Cortex of kidney (tissue), 1 donor: ENCODE measurements at places on chromosomes 3 and 15.

- no peak for DNase-seq
These were observed 23.8 kb upstream of the SIAH2 start for GRCh38 chr3:150786791-150787190.

DNA sequence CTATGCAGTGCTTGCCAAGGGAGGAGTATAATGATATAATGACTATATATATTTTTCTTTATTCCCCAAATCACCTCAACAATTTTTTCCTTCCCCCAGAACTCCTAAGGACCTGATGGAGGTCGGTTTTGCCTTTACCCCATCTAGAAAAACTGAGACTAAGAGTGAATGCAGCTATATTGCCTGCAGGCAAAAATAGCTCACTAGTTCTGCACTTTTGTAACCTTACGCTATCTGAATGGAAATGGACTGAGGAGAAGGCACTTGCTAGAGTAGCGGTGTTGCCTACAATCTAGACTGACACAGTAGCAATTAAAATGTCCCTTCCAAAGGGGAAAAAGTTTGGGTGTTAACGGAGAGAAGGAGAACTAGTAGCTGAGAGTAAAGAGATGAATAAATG, 379.5 kb upstream of the SEMA6D start:
- DNase-seq = no peak

- no peak for DNase-seq
These were observed 158.6 kb downstream of the THSD4 start for GRCh38 chr15:71273731-71274447.

DNA sequence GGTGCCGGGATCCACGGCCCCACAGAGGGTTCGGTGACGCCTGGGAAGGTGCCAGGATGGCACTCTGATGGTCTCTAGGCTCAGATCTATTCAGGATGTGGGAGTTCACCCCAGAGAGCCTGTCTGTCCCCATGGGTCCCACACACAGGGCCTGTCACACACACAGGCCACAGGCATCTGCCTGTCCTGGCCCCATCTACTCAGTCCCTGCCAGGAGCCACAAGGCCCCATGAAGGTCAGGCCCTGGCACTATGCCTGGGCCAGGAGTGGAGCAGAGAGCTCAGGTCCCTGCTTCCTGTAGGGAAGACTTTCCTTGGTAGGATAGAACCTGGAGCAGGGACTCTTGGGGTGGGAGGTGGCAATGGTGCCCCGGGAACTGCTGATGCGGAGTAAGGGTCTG, 49.0 kb upstream of the FURIN start:
- DNase-seq = no peak

DNA sequence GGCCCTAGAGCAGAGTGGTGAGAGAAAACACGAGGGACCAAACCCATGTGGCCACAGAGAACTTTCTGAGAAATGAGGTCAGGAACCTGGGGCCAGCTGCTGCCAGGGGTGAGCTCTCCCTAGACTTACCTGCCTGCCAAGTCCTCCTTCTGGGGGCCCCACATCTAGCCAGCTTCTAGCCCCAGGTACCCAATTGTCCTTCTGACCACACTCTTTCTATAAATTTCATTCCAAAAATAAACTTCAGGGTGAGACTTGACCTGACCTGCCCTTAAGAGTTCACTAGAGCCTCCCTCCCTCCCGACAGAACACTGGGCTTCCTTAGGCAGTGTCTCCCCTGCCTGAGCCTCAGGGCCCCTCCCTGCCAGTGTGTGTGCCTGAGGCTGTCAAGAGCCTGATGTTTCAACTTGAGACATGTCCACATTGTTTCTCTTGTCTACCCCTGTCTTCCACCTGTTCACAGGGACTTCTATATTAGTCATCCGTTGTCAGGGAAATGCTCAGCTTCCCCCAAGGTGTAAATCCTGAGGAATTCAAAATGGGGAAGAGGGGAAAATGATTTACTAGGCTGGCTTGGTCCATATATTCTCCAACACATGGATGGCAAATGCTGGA, 312.8 kb upstream of the TLE3 start:
- no peak for DNase-seq

- DNase-seq = no peak
These were observed 433 bp downstream of the FILIP1L start for GRCh38 chr3:100113723-100114412.

DNA sequence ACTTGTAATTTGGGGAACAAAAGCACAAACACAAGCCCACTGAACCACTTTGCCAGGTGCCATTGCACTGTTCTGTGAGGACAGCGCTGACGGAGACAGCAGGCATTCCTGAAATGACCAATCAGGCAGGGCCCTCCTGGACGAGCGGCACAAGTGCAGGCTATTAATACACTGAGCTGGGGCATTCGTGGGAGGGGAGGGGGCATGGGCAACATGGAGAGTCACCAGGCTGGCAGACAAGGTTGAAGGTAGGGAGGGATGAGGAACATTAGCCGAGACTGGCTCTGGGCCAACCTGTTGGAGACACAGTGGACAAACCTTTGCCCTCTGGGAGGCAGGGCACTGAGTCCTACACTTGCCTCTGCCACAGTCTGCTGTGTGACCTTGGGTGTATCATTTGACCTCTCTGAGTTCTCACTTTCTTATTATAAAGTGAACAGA, 45.6 kb downstream of the NOX5 start:
- DNase-seq = no peak

DNA sequence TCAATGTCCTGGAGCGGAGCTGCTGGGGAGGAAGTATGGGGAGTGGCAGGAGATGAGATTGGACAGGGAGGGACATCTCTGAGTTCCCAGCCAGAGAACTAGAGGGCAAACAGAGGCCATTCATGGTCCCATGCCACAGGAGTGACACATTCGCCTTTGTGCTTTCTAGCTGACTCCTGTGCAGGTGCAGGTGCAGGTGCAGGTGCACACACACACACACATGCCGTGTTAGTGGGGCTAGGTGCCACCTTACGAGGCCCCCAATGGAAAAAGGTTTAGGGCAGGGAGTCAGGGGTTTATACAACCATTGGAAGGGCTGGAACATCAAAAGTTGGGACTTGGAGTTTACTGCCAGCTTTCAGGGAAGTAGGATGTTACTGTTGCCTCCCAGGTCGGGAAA, 52.0 kb downstream of the TPRA1 start:
- no peak for DNase-seq

DNA sequence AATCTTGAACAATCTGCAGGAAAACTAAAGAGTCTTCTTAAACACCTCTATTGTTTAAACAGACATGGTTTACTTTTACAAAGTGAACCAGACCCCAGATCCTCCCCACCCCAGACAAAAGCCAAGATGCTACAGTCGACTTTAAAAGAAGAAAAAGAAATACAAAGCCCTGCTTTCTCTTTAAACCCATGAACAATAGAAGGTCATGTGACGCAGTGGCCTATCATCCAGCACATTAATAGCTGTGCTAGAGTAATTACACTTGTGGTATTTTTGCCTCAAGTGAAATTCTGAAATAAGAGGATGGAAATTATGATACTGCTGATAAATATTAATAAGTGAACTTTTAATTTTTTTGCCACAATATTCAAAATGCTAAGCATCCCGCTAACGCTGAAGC, 613.4 kb downstream of the FOXP1 start:
- no peak for DNase-seq

- DNase-seq = no peak
These were observed 10.4 kb upstream of the KCNAB1 start for GRCh38 chr3:156109989-156110388.

DNA sequence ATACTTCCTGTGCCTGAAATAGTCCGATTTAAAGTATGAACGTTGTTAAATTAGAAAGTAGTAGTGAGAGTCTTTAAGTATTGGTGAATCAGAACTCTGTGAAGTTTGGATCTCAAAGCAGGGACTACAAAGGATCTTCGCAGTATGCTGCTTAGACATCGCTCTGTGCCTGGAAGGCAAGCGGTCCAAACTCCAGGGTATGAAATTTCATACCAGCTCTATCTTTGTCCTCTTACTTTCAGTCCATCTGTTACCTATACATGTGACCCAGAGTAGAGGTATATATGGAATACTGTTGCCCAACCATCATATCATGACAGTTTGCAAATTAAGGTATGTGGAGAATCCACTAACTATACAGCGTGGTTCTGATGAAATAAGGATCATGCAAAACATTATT, 34.5 kb downstream of the VPS8 start:
- DNase-seq = no peak

DNA sequence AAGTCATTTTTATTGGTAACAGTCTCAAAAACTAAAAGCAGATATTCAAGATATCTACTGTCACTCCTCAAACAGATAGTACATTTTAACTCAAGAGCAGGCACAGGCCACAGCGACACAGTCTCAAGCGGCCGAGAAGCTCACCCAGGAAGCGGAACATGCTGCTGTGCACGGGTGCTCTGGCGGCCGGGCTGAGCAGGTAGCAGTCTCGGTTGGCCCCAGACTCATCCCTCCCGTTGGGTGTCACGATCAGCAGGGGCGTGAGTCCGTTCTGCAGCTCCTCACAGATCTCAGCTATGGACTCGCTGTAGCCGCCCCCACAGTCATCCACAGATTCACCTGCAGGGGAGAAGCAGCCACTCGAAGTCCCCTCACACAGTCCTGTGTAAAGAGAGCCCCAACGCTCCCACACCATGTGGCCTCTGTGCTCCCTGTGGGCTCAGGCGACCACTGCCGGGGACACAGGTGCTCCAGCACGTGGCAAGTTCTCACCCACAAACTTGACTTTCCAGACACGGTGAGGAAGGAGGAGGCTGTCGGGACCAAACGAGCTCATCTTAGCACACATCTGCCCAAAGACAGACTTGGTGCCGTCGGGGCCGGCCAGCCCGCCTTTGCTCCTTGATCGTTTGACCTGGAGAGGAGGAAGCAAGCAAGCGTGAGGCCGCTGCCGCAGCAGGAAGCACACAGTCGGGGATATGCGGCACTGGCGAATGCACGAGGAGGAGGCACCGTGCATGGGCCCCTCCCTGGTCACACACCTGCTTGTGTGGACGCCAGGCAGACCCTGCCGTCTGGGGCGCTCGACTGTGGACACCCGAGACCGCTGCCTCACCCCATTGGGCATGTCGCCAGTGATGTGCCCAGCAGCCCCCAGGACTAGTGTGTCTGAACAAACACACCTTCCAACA, 17.7 kb upstream of the OCA2 start:
- DNase-seq = no peak

GRCh38 chr3:55091381-55092225, 163.7 kb upstream of the LRTM1 start:
- DNase-seq = no peak

GRCh38 chr15:42911058-42911592, 9.5 kb downstream of the TTBK2 start:
- no peak for DNase-seq
